Activated T-helper 9 cell treated with anti-CD3 and anti-CD28 coated beads, Interleukin-2, amount 50 U/mL, for 16 hours (primary cell): ENCODE measurements at places on chromosomes 5 and 9.

GRCh38 chr9:117344892-117345660, 69.8 kb downstream of the ASTN2 start:
- DNase-seq = no peak

DNA sequence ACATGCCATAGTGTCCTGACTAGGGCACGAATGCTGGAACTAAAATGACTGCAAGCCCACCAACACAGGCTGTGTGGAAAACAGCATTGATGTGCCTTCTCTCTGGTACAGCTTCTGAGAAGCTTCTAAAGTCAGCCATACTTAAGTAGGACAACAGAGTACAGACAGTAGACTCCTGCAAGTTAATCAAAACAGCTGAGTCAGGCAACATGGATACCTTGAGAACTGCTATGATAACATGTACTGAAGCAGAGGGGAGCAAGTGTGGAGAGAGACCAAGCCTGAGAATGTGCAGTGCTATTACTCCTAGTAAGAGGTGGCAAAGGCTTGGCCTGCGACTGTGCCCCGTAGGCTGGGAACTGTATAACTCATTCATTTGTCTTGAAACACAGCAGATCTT, 2.5 kb downstream of the ISCA1 start:
- no peak for DNase-seq

DNA sequence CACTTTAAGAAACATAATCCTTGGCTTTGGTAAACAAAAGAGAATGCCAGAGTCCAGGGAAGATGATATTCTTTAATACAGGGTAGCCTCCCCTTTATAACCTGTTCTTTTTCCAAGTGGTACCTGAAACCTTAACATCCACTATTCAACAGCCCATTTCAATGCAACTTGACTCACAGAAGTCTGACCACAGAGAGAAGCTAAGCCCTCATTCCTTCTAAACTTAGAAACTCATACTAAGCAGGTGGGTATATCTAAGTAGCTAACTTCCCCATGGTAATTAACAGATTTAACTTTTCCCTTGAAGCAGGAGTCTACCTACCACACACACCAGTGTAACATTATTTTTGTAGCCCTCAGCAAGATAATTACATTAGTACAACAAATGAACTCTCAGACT, 91.9 kb downstream of the CEMIP2 start:
- DNase-seq = no peak

GRCh38 chr9:97900738-97901565, 21.3 kb downstream of the TRMO start:
- no peak for DNase-seq

GRCh38 chr5:122846051-122846550, 688 bp downstream of the SNX24 start:
- DNase-seq = no peak

DNA sequence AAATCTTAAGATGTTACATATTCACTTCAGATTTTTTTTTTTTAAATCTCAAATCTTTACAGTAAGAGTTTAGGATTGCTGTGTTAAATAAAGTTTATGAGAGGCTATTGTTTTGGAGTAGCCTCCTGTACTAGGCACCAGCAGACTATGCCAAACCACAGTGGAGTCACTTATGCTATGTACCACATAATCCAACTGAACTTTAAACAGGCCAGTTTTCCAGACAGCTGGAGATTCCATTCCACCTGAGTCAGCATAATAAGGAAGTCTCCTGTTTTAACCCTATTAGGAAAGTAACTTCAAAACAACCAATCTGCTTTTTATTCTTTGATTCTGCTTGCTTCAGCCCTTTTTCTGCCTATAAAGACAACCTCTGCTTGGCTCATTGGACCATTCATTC, 205.2 kb downstream of the CSNK1G3 start:
- no peak for DNase-seq

GRCh38 chr5:93107141-93107540, 473.9 kb downstream of the NR2F1-AS1 start:
- DNase-seq = no peak

- no peak for DNase-seq
Observed at GRCh38 chr9:92377876-92378275, 26.5 kb downstream of the OGN start.

- no peak for DNase-seq
Observed at GRCh38 chr5:119318256-119318894, 37.4 kb upstream of the TNFAIP8 start.

DNA sequence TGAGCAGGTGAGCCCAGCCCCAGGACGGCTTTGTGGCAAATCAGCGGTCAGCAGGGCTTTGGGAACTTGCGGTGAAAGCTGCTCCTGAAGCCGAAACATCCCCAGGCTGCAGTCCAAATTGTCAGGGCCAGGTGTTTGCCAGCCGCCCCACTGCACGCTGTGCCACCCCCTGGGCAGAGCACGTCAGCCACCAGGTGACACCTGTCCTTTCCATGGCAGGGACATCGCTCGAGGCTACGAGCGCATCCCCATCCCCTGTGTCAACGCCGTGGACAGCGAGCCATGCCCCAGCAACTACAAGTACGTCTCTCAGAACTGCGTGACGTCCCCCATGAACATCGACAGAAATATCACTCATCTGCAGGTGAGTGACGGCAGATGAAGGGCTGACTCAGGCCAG, 64.4 kb upstream of the CACNA1B start:
- no peak for DNase-seq

DNA sequence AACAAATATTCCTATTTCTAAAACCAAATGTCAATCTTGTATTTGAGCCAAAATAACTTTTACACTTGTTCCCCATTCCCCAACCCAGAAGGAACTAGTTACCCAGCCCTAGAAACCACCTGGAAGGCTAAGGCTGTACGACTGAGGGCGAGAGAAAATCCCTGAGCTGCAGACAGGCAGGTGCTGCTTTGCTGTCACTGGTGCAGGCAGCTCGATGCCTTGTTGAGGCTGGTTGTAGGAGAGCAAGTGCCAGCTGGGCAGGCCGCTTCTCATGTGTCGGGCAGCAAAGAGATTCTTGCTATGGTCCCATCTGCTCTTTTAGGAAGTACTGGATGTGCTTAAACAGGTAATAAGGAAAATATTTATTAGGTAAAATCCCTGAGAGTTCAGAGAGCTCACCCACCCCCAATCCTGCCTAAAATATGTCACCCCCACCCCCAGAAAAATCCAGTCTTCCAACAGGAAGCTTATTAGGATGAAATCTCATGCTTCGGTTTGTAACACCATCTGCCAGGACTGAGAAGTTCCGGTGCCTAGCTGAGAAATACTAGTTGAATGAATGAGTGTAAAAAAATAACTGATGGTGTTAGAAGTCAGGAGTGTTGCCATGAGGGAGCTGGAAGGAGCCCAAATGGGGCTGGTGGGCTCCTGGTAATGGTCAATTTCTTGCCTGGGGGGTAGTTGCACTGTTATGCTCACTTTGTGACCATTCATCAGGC, 91.1 kb upstream of the DMRT1 start:
- no peak for DNase-seq

DNA sequence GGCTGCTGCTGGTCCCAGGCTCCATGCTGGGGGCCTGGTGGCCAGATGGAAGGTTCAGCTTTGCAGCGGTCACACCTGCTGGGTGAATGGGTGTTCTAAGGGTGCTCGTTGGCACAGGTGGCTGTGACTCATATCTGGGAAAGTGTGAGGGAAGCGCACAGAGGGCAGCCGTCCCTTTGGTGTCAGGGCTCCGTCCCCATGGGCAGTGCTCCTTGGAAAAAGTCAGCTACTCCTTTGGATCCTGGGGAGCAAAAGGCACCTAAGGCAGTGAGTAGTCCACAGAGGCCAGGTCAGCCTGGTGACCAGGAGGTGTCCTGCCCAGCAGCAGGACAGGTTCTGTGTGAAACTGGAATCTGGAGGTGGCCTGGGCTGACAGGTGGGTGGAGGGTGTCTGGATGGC, 18.4 kb upstream of the GBGT1 start:
- DNase-seq = no peak
